ENCODE measurements at places on chromosomes 4 and X. TPM values are rescaled to one million over a fixed set of nuclear protein-coding genes. Genes with fewer than 3 reads are reported as not detected.

MUC7 gene
- not detected for total RNA-seq

MAGEE2 gene
- 0.12 TPM for total RNA-seq

NAP1L2 gene
- total RNA-seq: 2.1 TPM

- peak; percentile 40 for DNase-seq
These were observed 27.3 kb upstream of the CRLF2 start for GRCh38 chrX:1239681-1240142.

- DNase-seq: no peak
These were observed 1153.4 kb downstream of the FAT4 start for GRCh38 chr4:126468144-126468543.

DNA sequence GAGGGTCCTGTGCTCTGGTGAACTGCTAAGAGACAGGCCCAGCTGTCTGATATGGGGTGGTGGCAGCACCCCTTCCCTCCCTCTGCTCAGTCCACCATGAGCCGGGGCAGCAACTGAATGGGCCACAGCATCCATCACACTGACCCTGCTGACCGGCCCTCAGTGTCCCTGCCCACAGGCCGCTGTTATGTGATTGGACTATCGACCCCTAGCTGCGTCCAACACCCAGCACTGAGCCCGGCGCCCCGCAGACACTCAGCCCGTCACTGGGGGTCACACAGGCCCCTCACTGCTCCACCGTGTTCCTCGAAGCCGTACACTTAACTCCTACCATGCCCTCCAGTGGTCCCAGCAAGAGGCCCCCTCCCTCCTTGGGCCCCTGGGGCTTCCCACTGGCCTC lies 88.8 kb upstream of the PSAPL1 start:
- DNase-seq: no peak

DNA sequence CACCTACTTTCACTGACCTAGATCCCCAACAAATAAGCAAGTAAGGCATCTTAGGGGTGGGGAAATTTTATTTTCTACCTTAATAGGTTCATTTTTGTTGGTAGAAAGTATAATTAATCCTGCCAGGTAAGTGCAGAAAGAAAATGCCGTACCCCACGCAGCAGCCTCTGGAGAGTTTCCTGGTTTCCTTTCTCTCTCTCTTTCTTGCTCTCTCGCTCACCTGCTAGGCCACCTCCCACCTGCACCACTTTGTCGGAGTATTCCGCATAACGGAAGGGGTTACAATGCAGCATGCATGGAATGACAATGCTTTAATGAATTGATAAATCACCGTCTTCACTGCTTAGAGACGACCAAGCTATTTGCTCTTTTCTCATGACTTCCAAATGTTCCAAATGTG lies 101.0 kb downstream of the SCD5 start:
- no peak for DNase-seq

DNA sequence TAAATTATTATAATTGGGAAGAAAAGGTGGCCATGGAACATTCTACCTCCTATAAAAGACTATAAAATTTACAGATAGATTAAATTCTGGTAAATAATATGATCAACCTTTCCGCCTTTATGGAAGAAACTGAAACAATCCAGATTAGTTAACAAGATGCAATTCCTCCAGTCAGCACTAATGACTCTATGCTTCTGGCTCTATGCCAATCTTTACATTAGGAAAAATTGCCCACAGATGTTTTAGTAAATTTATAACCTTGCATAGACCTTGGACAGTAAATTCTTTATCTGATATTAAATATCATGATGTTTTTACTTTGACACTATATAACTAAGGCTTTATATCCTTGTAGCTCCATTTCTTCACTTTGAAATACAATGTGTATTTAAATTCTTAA lies 2302.5 kb downstream of the ARAP2 start:
- DNase-seq: no peak

- no peak for DNase-seq
These were observed 1.3 kb downstream of the CASP3 start for GRCh38 chr4:184648054-184648312.

Measured in mucosa of descending colon (tissue), 3 donors.